ENCODE measurements at places on chromosomes 2 and 18.

- DNase-seq, result no peak
Observed at GRCh38 chr2:194927489-194927888, 729.5 kb upstream of the SLC39A10 start.

GRCh38 chr2:187775196-187775595, 221.0 kb upstream of the TFPI start:
- no peak for DNase-seq

GRCh38 chr18:26867471-26867870, 2.0 kb upstream of the AQP4 start:
- no peak for DNase-seq

DNA sequence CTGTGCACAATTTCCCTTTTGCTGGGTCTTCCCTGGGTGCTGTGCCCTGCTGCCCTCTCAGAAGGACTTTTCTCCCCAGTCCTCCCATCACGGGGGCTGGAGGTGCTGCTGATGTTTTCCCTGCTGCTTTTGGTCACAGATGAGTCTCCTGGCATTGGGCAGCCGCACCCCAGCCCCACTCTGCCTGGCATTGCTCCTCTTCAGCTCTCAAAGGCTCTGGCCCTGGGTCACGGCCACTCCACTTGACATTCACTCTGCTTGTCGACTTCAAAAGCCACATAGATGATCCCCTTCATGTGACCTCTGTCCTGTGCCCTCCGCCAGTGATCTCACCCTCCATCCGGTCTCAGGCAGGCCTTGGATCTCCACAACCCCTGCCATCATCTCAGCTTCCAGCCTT, 43.6 kb upstream of the IL1RL1 start:
- no peak for DNase-seq

DNA sequence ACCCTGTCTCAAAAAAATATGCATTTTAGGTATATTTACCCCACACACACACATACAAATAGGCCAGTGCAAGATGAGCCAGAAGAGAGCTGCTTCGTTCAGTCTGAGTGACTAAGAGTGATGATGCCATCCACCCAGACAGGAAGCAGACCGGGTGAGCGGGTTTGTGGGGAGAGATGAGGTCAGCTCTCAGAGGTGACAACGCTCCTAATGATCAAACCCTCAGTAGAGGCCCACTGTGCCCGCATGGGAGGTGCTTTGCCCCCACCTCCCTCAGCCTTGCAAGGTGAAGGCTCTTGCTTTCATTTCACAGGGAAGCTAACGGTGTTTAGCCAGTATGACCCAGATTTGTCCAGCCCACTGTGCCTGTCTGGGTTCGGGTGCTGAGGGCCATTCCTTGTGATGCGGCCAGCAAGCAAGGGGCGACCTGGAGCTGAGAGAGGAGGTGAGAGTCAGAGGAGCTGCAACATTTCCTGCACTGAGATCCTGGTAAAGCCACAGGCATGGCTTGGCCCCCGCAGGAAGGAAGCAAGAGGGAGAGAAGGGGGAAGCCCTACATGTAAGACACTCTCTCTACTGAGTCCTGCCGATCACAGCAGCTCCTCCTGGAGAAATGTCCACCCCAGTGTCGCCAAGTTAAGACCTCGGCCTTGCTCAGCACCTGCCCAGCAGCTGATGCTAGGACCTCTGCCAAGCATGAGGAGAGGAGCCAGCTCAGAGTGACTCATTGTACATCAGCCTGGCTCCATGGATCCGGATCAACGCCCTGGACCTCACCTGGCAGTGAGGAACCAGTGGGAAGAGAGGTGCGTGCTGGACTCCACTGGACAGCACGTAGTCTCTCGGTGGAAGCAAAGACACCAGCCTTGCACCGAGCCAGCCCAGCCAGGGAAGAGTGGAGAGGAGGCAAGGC, 37.0 kb downstream of the NIFK start:
- DNase-seq, result peak; percentile 33

- no peak for DNase-seq
Observed at GRCh38 chr2:221241072-221241471, 331.0 kb downstream of the EPHA4 start.

- DNase-seq, result no peak
Observed at GRCh38 chr2:201839727-201840126, 33.4 kb downstream of the CDK15 start.

GRCh38 chr2:8495189-8495989, 186.5 kb upstream of the ID2 start:
- no peak for DNase-seq

GRCh38 chr18:31268985-31269406, 49.0 kb upstream of the DSG1 start:
- no peak for DNase-seq

DNA sequence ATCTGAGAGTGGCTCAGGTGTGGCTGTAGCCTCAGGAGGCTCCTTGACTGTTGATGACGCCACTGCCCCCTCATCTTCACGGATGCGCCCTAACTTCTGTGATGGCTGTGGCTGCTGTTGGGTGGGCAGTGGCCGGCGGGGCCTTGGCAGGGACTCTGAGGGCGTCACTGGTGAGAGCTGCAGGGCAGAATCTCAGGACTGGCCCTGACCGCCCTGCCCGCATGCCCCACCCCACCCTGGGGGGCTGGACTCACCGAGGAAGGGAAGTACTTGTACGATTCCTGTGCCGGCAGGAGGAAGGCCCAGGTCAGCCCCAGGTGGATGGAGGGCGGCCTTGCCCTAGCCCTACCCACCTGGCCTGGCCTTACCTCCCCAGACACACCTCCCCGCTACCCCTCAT, 2.4 kb downstream of the CXXC1 start:
- no peak for DNase-seq
